ENCODE measurements at places on chromosomes 7 and 10.

DNA sequence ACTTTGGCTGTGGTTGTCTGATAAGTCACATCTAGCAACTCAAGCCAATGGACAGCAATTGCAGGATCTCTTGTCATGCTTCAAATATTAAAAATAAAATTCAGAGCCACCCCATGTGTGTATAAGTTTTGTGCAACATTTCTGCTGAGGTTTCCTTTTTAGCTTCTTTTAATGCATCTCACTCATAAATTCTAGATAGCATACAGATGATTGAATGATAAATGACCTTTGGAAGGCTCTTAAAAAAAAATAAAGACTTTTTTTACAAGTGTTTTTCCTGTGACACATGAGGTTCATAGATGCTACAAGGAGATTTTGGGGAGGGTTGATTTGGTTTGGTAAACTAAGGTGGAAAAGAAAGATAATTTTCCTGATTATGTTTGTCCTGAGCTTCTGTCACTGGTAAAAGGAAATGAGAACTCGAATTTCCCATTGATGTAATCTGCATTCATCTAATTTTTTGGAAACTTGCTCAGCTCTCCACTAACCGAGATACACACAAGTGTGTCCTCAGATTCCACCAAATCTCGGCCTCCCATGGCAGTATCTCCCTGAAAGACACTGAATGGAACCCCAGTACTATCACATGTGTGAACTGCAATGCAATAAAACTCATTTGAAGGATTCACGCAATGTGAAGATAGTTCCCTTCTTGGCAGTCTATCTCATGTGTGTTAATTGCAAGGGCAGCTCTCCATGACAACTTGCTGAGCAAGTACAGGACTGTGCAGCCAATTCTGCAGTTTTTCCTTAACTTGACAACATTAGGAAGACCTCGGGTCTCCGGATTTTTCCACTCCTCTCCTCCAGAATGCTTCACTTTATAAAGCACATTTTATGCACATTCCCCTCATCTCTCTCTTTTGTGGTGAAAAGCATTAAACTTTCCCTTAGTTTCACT lies 185.4 kb upstream of the PFKP start:
- no peak for DNase-seq

DNA sequence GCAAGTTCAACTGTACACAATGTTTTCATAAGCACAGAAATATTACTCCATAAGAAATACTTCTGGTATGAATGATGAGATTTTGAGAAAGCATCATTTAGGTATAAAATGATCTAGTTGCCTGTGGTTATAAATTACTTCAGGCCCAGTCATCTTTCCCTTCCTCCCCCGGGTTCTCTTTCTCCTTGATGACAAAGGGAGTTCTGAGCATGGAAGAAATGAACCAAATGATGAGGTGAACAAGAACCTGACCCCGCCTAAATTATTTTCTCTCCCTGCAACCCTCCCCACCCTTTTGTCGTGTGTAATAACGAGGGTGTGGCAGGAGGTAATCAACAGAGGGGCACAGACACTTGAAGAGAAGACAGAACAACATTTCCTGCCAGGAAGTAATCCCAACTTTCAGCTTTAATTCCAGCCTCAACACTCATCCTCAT lies 319.6 kb upstream of the SP8 start:
- no peak for DNase-seq

- no peak for DNase-seq
Observed at GRCh38 chr10:47366731-47367460, 17.2 kb downstream of the ZNF488 start.

GRCh38 chr7:151886783-151887182 lies 9.9 kb upstream of the PRKAG2 start:
- DNase-seq: no peak

GRCh38 chr7:143015084-143015483 lies 11.8 kb downstream of the OR9A2 start:
- no peak for DNase-seq

DNA sequence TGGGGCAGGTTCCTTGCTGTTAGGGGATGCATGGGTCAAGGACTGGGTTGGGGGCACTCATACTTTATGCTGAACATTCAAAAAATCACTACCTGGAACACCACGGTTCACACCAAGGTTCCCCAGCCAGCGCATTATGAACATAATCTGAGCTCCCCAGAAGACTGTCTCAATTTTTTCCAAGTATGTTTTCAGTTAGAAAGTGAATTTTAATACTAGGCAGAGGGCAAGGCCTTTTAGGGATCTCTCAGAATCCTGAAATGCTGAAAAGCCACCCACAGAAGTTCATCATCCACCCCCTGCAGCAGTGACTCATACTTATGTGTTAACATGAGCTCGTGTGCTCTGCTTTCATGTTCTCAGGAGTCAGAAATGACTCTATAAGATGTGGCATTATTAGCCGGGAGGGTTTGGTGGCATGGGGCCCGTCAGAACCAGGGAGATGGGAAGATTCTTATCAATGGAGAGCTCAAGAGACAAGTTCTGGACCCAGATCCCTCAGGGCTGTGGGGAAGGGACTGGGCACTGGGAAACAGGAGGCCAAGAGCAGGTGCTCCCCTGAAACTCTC lies 185.2 kb upstream of the ITGB1 start:
- no peak for DNase-seq

DNA sequence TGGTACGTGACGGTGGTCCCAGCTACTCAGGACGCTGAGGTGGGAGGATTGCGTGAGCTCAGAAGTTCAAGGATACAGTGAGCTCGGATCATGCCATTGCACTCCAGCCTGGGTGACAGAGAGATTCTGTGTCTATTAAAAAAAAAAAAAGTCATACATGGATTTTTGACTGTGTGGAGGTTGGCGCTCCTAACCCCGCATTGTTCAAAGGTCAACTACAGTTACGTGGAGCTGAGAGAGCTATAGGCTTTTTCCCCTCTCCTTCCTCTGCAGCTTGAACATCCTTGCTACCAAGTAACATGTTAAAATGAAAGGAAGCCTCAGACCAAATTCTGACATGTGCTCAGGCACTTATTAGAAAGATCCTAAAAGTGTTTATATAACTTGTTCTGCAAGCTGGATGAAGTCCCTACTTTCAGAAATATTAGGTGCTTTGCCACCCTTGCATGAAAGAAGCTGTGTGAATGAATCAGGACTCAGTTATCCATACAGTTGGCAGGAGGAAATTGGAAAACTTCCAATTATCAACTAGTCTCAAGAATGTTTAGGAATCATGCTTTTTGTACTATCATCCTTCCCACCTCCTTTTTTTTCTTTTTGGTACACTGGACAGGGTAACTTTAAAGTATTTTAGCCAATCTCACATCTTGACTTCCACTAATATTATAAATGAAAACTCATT lies 12.5 kb upstream of the ST7 start:
- no peak for DNase-seq

GRCh38 chr7:149022756-149023360 lies 5.4 kb downstream of the PDIA4 start:
- no peak for DNase-seq

DNA sequence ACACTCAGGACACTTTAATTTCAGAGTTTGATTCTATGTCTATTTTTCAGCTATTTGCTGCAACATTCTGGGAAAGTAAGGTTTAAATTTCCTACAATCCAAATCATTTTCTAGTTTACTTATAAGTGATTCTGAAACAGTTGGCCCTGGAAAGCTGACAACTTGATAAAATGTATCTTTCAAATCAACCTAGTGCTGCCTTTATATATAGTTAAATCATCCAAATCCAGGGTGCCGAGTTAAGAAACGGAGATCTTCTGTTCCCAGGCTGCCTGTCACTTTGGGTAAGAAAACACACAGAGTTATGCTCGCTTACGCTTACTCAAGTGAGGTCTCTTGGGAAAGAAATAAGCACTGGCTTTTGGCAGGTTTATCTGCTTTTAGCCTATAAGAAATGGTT lies 175.0 kb downstream of the POU6F2 start:
- no peak for DNase-seq

- DNase-seq: no peak
Observed at GRCh38 chr7:42237811-42238541, 967 bp upstream of the GLI3 start.

DNA sequence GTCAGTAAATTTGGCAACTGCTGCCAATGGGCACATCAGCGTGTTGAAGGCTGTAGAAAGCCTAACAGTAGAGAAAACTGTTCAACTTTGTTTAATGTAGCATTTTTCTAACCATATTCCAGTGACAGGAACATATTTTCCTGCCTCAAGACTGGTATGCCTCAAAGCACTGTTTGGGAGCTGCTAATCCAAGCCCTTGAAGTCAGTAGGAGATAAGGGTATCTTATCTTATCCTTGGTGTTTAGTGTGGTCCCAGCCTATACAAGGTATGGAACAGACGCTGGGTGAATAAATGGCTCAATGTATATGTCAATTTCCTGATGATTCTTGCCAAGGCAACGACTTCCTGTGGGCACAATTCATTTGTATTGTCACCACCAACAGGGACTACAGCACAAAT lies 97.5 kb upstream of the CREB5 start:
- no peak for DNase-seq

GRCh38 chr10:1199897-1200721 lies 143.9 kb downstream of the WDR37 start:
- no peak for DNase-seq

DNA sequence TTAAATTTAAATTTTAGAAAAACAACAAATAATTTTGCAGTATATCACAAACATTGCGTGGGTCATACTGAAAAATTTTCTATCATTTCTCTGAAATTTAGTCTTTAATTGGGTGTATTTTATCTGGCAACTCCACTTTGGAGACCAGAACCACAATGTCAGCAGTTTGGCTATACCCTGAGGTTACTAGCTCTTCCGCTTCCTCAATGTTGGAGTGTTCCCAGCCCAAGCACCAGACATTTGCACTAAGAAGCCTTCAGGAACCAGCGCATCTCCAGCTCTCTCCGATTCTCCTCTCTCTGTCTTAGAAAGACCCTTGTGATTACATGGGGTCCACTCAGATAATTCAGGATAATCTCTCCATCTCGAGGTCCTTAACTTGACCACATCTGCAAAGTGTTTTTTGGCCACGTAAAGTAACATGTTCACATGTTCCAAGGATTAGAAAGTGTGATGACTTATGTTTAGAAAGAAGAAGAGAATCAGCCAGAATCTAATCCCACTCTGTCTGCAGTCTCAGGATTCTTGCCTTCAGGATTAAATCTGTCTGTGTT lies 43.1 kb upstream of the ADRB1 start:
- DNase-seq: no peak

DNA sequence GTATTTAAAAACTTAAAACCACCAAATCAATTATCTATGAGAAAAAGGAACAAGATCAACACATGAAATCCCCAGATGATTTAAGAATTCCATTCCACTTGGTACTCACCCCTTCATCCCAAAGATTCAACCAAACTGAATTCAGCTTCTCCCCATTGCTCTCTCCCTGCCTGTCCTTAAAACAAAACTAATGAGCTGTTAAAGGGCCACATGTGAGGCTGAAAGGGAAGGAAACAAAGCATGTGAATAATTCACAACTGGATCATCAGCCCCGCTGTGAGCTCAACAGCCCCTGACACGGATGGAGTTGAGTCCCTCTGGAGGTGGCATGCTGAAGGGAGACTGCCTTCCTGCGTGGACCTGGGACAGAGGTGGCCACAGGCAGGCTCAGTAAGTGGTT lies 32.9 kb downstream of the VOPP1 start:
- DNase-seq: no peak

GRCh38 chr7:143398616-143399015 lies 10.0 kb downstream of the EPHA1 start:
- DNase-seq: no peak

- DNase-seq: no peak
Observed at GRCh38 chr7:77239471-77239870, 39.9 kb upstream of the FGL2 start.

- DNase-seq: no peak
Observed at GRCh38 chr10:44809647-44810046, 101.5 kb upstream of the TMEM72 start.

GRCh38 chr7:153432063-153432462 lies 620.1 kb upstream of the DPP6 start:
- DNase-seq: no peak

DNA sequence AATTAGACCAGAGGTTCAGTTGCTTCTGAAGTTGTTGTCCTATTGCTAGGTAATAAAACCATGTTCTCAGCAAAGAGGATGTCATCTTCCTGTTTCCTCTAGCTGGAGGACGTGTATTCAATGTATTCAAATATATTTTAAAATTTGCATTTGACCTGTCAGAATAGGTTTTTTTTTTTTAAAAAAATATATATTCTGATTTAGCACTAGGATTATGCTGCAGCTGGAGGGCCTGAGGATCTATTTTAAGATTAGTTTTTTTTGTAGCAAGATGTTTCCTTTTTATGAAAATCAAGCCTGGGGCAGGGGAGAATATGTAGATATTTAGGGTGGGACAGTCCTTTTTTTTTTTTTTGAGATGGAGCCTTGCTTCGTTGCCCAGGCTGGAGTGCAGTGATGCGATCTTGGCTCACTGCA lies 337.0 kb downstream of the FRMD4A start:
- no peak for DNase-seq

DNA sequence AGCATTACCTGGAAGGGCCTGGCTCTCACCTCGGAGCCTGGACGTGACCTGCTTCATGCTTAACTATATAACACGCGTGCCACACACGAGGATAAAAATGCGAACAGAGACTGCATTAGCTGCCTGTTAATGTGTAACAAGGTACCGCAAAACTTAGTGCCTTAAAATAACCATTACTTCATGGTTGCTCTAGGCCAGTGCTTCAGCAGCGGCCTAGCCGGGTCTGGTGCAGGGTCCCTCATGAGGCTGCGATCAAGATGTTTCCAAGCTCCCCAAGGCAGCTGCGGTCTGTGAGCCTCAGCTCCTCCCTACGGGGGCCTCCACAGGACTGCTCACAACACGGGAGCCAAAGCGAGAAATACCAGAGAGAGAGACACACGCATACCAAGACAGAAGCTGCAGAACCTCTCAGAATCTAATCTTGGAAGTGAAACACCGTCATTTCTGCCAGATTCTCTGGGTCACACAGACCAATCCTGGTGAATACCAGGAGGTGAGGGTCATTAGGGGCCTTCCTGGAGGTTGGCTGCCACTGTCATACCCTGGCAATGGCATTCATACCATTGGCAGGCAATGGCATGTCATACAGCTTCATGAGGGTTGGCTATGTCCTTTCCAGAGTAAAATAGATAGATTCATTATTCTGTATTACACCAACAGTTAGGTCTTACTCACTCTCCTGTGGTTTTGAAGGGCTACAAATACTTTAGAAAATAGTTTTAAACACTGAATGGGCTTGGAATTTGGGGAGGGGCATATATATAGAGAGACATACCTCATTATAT lies 94.5 kb downstream of the HIPK2 start:
- DNase-seq: no peak

- DNase-seq: no peak
Observed at GRCh38 chr10:112679392-112679791, 232.4 kb downstream of the VTI1A start.

- DNase-seq: peak; percentile 23
Observed at GRCh38 chr10:83539528-83540308, 599.6 kb upstream of the GHITM start.

- no peak for DNase-seq
Observed at GRCh38 chr7:153430931-153431330, 621.3 kb upstream of the DPP6 start.

DNA sequence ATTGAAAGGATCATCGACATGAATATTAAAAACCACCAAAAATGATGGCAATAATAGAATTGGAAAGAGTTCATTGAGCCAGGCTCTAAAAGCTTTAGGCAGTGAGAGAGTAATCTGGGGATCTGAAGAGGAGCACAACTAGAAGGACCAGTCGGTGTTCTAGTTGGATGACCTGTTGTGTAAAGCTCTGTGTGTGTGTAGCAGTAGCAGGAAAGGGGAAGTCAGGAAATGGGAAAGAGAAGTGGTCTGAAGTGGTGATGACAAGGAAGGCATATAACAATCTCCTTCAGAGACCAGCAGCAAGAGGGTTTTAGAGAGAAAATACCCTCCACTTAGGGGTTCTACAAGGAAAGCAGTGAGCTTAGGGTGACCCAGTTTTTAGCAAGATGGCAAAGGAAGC lies 539.2 kb downstream of the HTR7 start:
- no peak for DNase-seq

Measured in left renal cortex interstitium (tissue), 4 donors.